ENCODE measurements at places on chromosomes 2 and 18.

DNA sequence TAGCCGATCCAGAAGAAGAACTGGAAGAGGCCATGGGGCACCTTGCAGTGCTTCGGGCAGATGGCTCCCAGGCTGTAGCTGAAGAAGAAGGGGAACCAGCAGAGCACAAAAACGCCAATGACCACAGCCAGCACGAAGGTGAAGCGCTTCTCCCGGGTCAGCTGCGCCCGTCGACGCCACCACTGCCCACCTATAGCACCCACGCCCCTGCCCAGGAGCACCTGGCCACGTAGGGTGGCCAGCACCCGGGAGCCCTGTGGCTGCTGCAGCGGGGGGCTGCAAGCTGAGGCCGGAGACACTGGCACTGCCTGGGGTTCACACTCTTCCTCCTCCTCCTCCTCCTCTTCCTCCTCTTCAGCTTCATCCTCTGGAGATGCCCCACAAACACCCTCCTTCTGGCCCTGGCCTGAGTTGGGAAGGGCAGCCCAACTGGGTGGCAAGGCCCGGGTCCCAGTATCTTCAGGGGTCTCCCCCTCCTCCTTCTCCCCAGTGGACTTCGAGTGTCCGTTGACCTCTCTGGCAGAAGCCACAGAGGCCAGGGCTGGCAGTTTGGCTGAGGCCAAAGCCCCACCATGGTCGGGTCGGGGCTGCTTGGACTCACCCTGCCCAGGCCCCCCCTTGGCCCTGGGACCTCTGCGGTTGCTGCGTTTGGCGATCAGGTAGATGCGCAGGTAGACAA, 1.3 kb downstream of the ADRA2B start:
- no peak for DNase-seq

DNA sequence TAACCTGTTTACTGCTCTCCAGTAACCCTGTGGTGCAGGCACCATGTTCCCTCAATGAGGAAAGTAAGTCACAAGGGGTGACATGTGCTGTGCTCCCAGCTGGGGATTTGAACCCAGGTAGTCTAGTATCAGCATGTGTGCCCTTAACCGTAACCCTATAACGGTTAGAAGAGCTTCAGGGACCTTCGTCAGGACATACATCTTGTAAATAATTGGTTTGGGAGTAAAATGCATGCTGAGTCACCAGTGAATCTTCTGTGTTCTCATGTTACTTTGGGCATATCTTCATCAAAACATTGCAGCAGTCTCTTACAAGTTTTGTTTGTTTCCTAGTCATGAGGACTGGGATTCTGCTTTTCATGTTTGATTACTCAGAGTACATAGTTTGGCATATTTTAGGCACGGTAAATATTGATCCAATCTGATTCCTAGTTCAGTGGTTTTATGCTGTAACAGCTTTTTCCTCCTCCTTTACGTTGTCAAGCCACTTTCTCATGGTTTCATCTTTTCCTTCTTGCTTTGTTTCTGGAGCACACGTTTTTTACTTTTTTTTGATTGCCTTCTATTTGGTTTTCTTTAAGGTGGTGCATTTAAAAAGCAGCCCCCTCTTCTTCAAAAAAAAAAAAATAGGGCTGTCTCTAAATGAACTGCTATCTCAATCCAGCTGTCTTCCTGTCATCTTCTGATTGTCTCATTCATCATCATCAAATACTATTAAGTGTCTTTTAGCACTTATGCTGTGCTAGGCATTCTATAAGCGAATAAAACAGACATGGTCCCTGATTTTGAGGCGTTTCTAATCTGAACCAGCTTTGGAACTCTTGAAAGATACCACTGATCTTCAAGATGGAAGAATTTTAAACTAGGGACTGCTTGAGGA, 50.4 kb downstream of the CLIP4 start:
- no peak for DNase-seq

DNA sequence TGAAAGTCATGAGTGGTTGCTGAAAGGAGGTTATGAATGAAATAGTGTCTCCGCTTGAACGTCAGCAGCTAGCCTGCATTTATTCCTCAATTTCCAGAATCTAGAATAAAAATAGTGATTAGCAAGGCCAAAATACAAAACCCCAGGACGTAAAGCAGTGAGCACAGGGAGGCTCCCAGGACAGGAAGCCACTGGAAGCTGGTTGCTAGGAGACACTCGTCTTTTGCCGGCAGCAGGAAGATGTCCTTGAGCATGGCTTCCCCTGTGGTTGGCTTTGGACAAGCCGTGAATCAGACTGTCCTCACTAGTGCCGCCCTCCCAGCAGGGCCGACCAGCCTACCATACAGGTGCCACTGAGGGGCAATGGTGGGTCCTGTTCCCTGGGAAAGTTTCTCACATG, 374.4 kb downstream of the MTX2 start:
- no peak for DNase-seq

DNA sequence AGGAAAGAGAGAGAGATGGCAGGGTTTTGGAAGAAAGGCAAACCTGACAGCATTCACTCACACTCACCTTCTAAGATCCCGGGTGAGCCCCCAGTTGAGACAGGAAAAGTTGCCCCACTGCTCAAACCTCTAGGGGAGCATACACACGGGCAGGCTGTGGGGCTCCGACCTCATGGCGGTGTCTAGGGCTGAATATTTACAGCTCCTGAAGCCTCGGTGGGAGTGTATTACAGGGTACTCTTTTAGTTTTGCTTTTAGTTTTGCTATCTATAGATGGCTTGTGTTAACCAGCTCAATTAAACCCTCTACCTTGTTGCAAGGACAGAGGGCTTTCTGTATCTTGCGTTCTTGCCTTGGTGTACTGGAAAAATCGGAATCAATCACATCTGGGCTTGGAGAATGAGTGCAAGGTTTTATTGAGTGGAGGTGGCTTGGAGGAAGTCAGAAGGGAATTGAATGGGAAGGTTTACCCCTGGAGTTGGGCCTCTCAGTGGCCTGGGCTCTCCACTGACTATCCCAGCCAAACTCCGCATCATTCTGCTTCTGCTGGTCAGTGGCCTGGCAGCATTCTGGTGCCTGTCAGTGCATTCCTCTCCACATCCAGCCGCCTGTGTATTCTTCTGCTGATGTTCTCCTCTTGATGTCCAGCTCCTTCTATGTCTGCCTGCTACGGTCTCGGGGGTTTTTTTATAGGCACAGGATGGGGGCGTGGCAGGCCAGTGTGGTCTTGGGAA, 10.1 kb upstream of the IFIH1 start:
- DNase-seq: no peak

- no peak for DNase-seq
Observed at GRCh38 chr2:98492441-98492840, 47.8 kb downstream of the INPP4A start.

- no peak for DNase-seq
Observed at GRCh38 chr2:240815761-240816583, 4.0 kb downstream of the KIF1A start.

Data from upper lobe of left lung (tissue), 6 donors.